ENCODE measurements at places on chromosomes 12 and 14.

DNA sequence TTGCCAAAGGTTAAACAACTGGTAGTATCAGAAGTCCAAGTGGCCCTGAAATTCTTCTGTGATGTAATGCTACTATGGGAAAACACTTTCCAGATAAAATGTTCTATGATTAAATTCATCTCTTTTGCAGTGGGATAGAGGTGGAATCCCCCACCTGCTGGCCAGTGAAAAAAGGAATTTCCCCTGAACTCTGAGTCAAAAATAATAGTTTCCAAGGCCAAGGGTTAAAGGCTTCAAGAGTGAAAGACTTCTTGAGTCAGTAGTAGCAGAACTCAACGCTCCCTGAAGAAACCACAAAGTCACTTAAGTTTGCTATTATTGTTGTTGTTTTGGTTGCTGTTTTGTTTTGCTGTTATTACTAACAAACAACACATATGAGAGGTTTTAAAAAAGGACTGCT, 330.8 kb downstream of the SOX5 start:
- DNase-seq: no peak

- peak; percentile 52 for DNase-seq
These were observed 22.3 kb upstream of the CTDSP2 start for GRCh38 chr12:57868851-57869268.

- DNase-seq: no peak
These were observed 67.5 kb downstream of the CHST11 start for GRCh38 chr12:104524034-104524832.

DNA sequence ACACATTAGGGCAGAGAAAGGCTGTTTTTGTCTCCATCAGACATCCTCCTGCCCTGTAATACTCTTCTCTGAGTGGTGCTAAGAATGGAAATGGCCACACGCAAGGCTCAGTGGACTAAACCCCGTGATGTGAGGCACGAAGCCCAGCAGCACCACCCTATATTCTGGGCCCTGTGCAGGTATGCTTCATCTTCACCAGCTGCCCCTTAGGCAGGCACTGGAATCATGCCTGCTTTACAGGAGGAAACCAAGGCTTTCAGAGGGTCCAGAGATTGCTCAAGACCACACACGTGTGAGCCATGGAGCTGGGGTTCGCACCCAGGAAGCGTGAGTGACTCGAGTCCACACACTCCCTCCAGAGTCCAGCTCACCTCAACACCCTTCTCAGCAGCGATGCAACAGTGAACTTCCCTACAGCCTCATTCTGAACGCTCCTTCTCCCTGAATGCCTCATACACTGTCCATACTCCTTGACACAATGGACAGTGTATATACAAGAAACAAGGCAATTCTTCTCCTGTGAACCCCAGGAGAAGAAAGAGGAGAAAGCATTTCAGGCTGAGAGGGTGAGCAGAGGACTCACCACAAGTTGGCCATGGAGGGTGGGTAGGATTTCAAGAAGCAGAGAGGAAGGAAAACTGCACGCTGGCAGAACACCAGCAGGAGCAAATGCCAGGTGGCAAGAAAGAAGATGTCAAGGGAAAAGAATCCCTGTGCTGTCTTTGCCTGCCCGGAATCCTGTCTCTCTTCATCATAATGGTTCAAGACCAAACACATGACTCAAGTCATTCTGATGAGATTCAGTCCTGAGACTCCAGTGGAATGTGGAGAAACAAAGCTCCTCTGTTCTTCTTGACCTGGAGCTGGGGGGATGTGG, 39.1 kb downstream of the NT5DC3 start:
- no peak for DNase-seq

- DNase-seq: peak; percentile 71
These were observed 87.3 kb downstream of the PHLDA1 start for GRCh38 chr12:75944097-75944904.

DNA sequence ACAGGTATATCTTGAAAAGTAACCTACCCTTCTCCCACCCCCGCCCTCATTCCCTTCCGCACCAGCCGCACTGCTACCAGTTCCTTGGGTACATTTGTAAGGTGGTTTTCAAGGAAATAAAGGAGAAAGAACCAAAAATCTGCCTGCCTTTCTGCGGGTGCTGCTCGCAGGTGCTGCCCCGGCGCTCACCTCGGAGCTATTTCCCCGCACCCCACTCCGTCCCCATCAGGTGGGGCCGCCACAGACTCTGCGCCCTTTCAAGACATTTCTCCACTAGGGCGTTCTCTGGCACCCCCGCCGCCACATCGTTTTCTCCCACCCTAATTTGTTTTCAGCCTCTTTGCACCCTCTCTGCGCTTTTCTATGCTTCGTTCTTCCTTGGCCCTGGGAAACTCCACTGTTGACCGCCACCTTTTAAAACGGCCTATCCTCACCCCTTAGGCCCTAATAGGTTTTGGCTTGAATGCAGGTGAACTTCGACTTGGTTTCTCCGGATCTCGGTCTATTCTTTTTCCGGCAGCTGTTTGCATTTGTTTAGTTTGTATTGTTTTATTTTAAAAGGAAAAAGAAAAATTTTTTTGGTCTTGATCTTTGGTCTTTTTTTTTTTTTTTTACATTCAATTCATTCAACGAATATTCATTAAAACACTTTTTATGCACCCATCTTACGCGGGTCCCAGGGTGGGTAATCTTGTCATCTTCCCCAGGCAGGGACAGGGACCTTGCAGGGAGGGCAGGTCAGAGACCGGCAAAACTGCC, 3.0 kb downstream of the VSX2 start:
- DNase-seq: peak; percentile 41

DNA sequence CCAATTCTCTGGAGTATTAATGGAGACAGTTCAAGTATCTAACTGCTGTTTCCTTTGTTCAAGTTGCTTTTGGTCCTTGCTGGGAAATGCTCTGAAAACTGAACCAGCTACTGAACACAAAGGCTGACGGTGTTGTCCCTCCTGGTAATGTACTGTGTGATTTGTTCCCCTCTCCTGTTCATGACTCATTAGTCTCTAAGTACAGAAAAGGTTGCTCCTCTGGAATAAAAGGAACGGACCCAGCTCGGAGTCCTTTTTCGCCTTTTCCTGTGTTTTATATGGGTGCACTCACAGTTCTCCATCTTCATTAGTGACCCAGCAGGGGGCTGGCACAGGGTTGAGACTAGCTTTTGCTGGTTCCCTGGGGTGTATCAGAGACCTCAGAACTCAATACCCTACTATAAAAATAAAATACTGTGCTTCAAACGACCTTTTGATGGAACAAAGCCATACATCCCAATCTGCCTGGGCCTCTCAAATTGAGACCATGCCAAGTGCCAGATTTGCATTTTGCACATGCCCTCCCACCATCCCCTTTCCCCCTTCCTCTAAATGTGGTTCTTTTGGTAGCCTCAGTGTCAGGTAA, 269.7 kb downstream of the RAD51B start:
- DNase-seq: no peak

GRCh38 chr12:18684430-18684829, 53.4 kb downstream of the PLCZ1 start:
- DNase-seq: no peak

DNA sequence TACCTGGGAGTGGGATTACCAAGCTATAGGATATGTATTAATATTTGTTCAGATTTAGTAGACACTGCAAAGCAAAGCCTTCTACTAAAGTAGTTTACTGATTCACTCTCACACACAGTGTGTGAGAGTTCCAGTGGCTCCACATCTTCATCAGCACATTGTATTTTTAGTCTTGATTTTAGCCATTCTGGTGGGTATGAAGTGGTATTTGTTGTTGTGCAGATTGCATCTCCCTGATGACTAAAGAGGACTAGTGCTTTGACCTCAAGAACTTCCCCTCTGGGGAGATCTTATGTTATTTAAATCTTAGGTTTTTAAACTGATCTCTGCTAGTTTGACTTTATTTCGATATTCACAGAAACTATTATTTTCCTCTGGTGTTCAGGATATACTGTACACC, 479.7 kb upstream of the RGS6 start:
- no peak for DNase-seq

GRCh38 chr12:52319097-52319496, 2.1 kb downstream of the KRT83 start:
- DNase-seq: peak; percentile 29

DNA sequence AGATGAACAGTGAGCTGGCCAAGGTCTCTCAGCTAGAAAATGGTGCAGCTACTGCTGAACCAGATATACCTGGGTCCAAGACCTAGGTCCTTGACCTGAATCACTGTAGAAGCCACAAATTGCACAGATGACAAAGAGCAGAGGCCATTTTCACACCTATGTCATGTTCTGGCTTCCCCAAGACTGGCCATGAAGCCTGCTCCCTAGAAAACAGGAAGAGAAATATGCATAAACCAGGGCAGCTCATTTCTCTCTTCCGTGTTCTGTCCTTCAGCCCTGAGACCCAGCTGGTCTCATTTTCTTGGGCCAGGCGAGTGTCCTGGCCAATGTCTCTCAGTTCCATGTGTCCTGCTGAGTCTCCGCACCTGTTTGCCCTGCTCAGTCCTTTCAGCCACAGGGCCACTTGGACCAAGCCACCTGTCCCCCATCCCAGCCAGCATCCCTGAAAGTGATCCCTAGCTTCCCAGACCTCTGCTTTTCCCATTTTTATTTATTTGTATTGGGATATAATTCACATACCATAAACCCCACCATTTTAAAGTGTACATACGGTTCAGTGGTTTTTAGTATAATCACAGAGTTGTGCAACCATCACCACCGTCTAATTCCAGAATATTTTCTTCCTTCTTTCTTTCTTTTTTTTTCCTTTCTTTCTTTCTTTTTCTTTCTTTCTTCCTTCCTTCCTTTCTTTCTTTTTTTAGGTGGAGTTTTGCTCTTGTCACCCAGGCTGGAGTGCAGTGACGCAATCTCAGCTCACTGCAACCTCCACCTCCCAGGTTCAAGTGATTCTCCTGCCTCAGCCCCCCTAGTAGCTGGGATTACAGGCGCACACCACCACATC, 27.0 kb downstream of the P2RX7 start:
- DNase-seq: no peak

- DNase-seq: no peak
These were observed 21.0 kb downstream of the CFAP54 start for GRCh38 chr12:96510306-96510764.
